Suppressor macrophage treated with lipopolysaccharide for 4 hours (primary cell): ENCODE measurements at places on chromosomes 11 and 22.

GRCh38 chr11:65071907-65072630 lies 11.8 kb downstream of the CDCA5 start:
- DNase-seq: peak; percentile 34

GRCh38 chr22:38257181-38257580 lies 15.6 kb downstream of the TMEM184B start:
- DNase-seq: no peak

DNA sequence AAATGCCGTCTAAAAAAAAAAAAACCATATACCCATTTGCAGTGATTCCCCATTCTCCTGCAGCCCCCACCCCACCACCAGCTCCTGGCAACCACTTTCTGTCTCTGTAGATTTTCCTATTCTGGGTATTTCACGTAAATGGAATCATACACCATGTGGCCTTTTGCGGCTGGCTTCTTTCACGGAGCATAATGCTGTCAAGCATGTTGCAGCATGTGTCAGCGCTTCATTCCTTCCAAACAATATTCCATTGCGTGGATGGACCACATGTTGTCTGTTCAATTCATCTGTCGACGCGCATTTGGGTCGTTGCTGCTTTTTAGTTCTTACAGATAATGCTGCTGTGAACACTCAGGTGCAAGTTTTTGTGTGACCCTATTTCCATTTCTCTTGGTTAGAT lies 14.8 kb upstream of the EMID1 start:
- no peak for DNase-seq

DNA sequence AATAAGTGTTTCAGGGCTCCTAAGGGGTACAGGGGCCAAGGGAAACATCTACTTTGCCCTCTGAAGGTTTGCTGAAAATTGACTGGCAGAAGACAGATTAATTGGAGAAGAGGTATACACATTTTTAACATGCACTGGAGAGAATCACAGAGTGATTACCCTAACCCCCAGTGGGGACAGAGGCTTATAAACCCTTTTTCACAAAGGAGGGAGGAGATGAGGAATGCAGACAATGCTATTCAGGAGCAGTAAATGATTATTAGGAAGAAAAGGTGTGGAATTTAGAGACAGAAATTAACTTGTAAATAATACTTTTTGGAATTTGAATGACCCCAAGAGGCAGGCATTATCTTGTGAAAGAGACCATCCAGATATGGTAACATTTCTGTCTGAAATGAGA lies 582.4 kb upstream of the B3GAT1 start:
- DNase-seq: no peak

DNA sequence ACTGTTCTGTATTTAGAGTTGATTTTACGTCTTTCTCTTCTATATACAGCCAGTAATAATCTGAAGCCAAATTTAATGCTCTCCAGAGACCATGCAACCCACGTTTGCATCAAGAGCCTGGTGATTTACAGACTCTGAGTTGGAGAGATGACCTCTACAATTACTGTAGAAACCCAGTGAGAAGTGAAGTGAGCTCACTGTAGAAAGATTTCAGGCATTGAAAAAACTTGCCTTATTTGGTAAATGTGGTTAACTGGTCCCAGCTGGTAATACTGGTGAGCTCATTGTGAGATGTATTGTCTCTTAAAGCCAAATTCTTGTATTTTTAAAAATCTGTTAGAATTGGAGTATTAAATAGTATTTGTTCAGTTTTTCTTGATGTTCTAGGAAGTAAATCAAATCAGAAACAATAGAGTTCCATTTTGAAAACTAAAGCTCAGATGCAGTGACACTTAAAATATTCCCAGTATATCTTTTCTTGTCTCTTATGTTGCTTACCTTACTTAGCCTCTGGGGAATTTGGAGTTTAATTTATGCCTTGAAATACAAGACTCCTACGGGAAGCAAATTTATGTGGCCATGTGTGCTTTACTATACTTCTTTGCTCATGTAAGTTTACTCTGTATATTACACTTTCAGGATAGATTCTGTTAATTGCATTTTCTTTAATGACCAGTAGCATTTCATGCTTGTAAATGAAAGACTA lies 189.9 kb downstream of the ARHGAP42 start:
- no peak for DNase-seq

DNA sequence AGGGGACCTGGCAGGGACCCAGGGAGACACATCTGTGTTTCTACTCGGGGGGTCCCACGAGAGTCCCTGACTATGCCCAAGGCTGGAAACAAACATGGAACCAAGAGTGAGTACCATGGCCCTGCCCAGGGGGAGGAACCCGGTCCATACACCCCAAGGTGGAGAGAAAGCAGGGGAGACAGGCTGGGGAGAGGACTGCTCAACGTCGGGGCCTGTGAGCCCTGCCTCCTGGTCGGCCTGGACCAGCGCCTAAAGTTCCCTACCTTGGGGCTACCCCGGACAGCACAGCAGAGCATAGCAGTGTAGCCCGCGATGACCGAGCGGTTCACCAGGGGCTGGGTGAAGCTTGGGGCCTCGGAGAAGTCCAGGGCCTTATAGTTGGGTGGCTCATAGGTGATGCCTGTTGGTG lies 20.2 kb downstream of the MYBPC3 start:
- DNase-seq: no peak

- DNase-seq: no peak
Observed at GRCh38 chr22:17612057-17612456, 16.5 kb downstream of the ATP6V1E1 start.

- DNase-seq: no peak
Observed at GRCh38 chr22:49914256-49914655, 4.0 kb downstream of the ALG12 start.
